ENCODE measurements at places on chromosomes 1 and 21.
A peak's percentile ranks its signal among the peaks of the same experiment; 100 is the strongest.

GRCh38 chr1:17196496-17197185 lies 8.3 kb upstream of the PADI1 start:
- DNase-seq = no peak

DNA sequence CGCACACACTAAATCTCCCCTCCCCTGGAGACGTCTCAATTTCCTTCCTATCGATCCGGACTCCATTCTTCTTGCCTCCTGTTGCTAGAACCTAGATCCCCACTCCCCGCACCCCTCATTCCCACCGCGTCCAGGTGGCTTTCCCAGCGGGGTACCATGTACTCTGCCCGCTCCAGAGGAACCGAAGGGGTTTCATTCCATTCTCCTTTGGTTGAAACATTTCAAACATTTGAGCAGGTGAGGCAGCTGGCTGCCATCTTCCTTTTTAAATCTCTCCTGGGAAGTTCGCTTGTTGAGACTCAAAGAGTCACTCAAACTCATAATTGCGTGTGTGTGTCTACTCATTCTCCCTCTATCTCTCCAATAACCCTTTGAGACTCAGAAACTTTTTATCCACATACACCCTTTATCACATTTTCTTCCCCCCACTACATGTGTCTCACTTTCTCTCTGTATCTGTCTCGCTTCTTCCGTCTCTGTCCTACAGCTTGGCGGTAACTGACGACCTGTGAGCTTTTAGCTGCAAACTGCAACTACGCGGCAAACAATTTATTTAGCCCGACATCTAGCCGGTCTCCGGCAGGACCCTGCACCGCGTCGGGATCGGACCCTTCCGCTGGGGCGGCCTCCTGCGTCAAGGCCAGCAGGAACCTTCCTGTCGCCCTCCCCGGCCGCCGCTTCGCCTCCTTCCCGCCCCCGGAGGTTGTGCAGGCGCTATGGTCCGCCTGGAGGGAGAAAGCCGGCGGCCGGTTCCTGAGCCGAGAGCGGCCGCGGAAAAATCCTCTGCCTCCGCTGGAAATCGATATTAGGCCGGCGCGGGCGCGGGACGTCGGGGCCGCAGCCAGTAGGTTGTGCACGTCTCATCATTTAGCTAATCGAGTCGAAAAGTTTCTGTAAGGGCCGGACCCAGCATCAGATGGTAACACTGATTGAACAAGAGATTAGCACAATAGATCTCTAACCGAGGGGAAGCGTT lies 3.0 kb upstream of the FOXD3 start:
- no peak for DNase-seq

- DNase-seq = no peak
These were observed 307.0 kb downstream of the ZP4 start for GRCh38 chr1:237583756-237584155.

DNA sequence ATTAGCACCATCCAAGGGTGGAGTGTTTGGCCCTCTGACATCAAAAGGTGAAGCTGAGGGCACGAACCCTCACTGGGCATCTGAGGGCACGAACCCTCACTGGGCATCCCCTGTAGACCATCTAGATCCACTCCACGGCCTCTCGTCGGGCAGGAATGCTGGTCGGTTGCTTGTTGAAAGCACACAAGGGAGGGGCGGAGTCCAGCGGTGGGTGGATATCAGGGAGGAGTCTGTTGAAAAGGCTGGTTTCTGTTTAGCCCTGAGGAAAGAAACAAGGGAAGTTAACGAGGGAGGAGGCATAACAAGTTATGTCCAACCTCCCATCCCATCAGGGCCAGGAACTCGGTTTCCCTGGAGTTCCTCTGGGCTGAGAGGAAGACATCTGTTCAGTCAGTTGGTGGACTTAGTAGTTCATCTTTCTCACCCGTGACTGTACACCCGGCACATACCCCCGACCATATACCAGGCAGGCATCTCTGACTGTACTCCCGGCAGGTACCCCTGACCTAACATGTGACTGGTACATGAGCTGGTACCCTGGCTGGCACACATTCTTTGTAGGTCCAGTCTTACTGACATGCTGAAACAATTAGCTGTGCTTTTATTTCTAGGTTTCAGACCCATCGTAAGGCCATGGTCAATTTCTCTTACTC lies 32.1 kb upstream of the PDE9A start:
- no peak for DNase-seq

GRCh38 chr1:161044908-161045735 lies 655 bp downstream of the USF1 start:
- DNase-seq = no peak

DNA sequence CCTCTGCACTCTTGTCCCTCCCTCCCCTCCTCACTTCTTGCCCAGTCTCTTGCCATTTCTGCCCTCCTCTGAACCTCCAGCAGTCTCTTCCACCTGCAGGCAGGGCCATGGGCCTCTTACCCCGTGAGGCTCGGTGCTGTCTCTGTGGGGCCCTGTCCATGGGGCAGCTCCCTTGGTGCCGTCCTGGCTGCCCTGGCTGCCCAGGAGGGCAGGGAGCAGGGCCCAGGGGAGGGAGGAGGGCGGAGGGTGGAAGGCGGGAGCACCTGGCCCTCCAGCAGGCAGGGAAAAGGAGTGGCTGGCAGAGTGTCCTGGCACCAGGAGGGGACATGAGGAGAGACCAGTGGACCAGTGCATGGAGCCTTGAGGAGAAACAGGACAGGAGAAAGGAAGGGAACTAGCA lies at the start of gene RORC:
TSS of gene RORC (minus strand) at position 198 of the 400 bp plus-strand sequence. CDS start at position 160, 38 bp downstream.
- no peak for DNase-seq

DNA sequence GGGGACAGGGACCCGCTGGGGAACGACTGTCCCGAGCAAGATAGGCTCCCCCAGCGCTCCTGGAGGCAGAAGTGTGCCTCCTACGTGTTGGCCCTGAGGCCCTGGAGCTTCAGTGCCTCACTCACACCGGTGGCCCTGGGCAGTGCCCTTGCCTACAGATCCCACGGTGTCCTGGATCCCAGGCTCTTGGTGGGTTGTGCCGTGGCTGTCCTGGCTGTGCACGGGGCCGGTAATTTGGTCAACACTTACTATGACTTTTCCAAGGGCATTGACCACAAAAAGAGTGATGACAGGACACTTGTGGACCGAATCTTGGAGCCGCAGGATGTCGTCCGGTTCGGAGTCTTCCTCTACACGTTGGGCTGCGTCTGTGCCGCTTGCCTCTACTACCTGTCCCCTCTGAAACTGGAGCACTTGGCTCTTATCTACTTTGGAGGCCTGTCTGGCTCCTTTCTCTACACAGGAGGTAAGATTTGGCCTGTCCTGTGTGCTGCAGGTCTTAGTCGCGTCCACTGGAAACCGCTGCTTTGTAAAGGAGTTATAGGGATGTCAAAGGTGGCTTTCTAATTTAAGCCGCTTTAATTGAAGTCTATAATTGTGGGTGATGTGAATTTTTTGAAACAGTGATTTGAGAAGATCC lies 717 bp downstream of the UBIAD1 start:
- DNase-seq = no peak

GRCh38 chr1:232568331-232568852 lies 61.5 kb downstream of the SIPA1L2 start:
- peak; percentile 4 for DNase-seq

DNA sequence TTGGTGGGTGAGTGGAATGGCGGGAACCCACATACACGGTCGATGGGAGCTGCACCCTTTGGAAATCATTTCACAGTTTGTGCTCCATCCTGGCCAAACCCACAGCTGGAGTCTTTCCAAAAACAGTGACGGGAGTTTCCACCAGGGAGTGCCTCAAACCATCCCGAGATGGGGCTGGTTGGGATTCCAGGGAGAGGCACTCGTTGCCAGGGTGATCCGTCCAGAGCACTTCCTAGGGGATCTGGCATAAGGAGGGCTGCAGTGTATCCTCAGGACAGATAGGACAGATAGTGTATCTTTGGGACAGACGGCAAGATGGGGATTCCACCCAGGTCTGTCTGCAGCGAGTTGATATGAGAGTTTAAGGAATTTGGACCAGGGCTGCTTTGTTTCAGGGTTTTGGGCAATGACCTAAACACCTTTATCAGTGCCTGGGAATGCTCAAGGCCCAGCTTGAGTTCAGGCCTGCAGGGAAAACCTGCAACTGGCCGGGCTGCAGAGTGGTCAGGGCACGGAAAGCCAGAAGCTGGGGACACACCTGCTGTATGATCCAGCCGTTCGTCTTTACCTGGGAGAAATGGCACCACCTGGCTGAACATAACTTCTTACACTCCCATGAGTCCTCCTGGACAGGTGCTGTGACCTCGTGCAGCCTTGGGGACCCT lies 3.4 kb upstream of the POFUT2 start:
- no peak for DNase-seq

DNA sequence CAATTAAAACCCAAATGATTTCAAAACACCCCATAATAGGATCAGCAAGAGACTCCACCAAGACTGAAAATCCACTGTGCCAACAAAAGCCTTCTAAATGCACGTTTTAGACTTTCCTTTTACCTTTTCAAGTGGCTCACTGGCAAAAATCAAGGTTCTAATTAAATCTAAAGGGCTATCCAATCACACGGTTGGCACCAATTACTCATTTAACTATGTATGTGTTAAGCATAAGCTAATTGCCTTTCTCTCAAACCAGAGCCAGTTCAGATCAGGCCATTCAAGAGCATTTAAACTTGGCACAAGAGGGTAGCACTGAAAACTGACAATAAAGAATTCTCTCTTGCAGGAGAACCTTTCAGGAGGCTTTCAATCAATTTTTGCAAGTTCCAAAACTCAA lies 139.5 kb downstream of the RGS7 start:
- no peak for DNase-seq

GRCh38 chr1:222620566-222620965 lies 2.7 kb downstream of the MIA3 start:
- no peak for DNase-seq

GRCh38 chr1:37089750-37090149 lies 55.4 kb upstream of the GRIK3 start:
- DNase-seq = no peak

- DNase-seq = no peak
These were observed 63.1 kb upstream of the IFNLR1 start for GRCh38 chr1:24250224-24250623.

DNA sequence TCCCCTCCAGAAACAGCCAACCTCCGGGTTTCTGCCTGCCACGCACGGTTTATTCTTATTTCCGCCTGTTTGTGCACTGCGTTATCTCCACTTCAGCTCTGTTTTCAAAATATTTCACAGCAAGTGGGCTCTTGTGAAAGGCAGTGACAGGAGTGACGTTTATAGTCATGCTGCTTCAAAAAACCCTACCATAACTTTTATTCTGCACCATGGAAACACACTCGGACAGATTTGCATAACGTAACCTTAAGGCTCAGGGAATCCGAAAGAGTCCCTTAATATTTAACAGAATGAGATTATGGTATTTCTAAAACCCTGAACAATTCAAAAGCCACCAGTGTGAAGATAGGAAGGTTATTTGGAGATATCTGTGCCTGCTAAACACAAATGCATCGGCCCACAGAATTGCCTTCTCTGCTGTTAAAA lies 782 bp upstream of the SDE2 start:
- DNase-seq = no peak

DNA sequence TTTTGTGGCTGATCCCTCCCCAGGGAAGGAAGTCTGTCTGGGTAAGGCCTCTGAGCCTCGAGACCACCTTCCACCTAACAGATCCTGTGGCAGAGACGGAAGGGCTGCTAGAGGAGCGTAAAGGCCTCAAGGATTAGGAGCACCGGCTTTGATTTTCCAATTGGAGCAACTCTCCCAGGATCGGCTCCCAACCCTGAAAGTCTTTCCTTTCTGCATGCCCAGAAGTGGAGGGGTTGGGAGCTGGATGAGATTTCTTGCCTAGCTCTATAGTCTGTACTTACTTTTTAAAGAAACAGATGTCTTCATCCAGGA lies 41.4 kb downstream of the ELK4 start:
- no peak for DNase-seq

GRCh38 chr1:46807046-46807972 lies 8.5 kb downstream of the CYP4B1 start:
- DNase-seq = no peak

DNA sequence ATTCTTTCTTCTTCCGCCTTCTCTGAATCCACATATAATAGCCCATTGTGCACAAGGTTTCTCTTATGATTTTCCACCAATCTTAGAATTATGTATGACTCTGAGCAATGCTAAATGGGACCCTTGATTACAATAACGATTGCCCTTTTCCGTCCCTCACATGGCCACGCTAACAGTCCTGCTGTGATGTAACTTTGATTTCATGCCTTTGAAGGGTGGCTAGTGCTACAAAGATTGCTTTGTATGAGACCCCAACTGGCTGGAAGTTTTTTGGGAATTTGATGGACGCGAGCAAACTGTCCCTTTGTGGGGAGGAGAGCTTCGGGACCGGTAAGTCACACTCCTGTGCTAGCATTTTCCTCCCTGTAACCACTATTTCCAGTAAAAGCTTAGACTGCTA lies 45.3 kb downstream of the PGM1 start:
- DNase-seq = no peak

DNA sequence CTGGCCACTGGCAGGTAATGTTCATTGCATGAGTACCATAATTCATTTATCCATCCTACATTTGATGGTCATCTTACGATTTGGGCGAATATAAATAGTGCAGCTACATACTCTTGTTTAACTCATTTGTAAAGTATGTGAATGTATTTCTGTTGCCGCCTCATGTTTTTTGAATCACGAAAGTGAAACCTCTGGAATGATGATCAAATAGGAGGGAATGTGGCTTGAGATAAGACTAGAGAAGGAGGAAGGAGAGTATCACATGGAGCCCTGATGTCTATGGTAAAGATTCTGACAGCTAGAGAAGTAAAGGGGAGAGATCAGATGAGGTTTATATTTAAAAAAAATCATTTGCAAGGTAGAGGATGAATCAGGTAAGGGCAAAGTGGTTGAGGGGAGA lies 8.0 kb downstream of the MRPS14 start:
- no peak for DNase-seq

- DNase-seq = no peak
These were observed 15.7 kb downstream of the FOXJ3 start for GRCh38 chr1:42319128-42319851.

DNA sequence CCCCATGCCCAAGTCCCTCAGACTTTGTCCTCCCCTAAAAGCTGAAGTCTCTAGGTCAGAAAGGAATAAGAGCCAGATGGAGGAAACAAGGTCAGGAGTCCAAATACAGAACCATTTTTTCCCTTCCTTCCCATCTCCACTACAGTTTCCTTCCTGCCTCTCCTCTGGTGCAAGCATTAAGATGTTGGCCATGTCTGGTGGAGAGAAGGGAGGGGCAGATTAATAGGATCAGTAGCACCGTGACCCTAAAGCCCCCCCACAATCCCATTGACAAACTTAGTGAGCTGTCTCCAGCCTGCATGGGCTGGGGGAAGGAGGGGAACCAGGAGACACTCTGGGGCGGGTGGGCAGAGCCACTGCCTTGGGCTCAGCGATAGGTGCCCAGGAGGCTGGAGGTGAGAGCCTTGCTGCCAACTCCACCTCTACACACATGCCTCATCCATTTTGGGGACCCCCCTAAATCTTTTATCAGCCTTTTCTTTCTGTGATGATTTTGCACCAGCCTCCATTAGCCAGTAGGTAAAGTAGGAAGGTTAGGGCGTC lies 59.8 kb downstream of the RHBG start:
- no peak for DNase-seq

GRCh38 chr1:92439291-92439690 lies 47.4 kb downstream of the GFI1 start:
- no peak for DNase-seq

- DNase-seq = no peak
These were observed 109.7 kb upstream of the CACYBP start for GRCh38 chr1:174890024-174890423.

Data from anterior cingulate cortex (tissue), 58 donors.